Mesenchymal stem cell (in vitro differentiated cells and primary cell): ENCODE measurements at places on chromosomes 3 and 15.

DNA sequence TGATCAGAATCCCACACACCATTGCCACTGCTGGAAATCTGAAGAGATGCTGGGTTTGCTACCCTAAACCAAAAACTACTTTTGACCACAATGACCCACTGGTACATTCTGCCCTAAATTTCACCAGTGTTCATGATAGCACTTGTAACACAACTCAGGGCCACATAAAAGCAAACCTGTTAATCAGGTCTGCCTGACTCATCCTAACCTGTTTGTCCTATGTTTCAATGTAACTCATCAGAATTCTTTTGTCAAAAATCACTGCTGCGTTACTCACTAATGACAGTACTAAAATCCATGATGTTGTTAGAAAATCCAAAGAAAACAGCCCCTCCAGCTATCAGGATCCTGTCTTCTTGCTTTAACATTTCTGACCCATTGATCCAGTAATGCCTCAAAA, 55.6 kb upstream of the XCR1 start:
- H3K4me1 ChIP-seq, result no peaks in the 10 kb centered on the region
- peaks cover 4% of the 10 kb centered on the region for H3K27me3 ChIP-seq
- no peak overlapping the region for H3K4me3 ChIP-seq
- H3K36me3 ChIP-seq, result no peaks in the 10 kb centered on the region
- no peak overlapping the region for H3K27ac ChIP-seq

- no peaks in the 10 kb centered on the region for H3K36me3 ChIP-seq
- H3K4me1 ChIP-seq, result no peaks in the 10 kb centered on the region
- H3K27me3 ChIP-seq, result no peaks in the 10 kb centered on the region
- no peak overlapping the region for H3K4me3 ChIP-seq
- DNase-seq, result no peak
Measured at GRCh38 chr3:26091626-26092025, 301.7 kb downstream of the OXSM start.

GRCh38 chr3:25473246-25473645, 45.2 kb downstream of the RARB start:
- H3K4me3 ChIP-seq, result no peak overlapping the region
- DNase-seq, result no peak
- H3K27ac ChIP-seq, result no peak overlapping the region

DNA sequence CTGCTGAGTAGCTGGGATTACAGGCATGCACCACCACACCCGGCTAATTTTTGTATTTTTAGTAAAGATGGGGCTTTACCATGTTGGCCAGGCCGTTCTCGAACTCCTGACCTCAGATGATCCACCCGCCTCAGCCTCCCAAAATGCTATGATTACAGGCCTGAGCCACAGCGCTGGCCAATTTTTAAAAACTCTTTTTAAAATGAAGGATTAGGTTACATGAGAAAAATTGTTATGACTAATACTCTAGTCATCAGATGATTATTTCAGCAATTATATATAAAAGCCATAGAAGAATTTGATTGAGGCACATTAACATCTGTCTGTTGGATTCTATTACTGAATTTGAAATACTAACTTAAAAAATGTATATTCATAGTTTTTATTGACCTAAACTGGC, 134.1 kb upstream of the MNS1 start:
- DNase-seq, result no peak
- H3K27me3 ChIP-seq, result no peaks in the 10 kb centered on the region
- H3K36me3 ChIP-seq, result no peaks in the 10 kb centered on the region
- H3K27ac ChIP-seq, result no peak overlapping the region

DNA sequence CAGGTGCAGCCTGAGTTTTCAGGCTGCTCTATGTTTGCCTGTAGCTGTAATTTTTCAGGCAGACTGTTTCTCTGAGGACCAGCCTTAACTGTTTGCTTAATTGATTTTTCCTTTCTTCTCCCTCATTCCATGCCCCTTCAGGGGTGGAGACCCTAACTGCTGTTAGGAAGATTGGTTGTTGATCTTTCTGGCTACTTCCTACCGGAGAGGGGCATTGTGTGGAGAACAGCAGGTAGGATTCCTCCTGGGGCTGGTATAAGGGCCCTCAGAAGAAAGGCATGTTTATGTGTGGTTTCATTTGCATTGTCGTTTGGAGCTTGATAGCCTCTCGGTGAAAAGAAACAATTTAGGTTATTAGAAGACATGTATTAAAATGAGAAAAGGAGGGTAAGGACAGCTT, 56.9 kb upstream of the GOLGA6L2 start:
- no peaks in the 10 kb centered on the region for H3K36me3 ChIP-seq
- H3K4me3 ChIP-seq, result no peak overlapping the region
- no peak overlapping the region for H3K27ac ChIP-seq
- H3K27me3 ChIP-seq, result peaks cover 3% of the 10 kb centered on the region
- DNase-seq, result no peak
- H3K4me1 ChIP-seq, result no peaks in the 10 kb centered on the region

GRCh38 chr3:131233900-131234668, 147.5 kb upstream of the NUDT16 start:
- H3K27ac ChIP-seq, result no peak overlapping the region
- H3K27me3 ChIP-seq, result no peaks in the 10 kb centered on the region
- H3K36me3 ChIP-seq, result no peaks in the 10 kb centered on the region
- no peaks in the 10 kb centered on the region for H3K4me1 ChIP-seq
- no peak for DNase-seq
- no peak overlapping the region for H3K4me3 ChIP-seq

DNA sequence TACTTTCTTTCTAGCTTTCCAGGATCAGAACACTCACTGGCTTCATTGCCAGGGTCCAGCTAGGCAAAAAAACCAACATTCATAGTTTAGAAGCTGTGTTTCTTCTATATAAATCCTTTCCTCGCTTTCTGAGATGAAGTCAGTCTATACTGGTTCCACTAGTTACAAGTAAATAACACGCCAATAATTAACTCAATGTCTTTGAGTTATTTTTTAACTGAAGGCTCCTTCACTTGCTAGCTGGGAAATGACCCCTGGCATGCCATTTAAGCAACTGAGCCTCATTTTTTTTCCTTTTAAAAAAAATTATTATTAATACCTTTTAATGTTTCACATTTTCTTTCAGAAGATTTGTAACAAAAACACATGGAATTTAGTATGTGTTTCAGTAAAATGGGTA, 2.1 kb upstream of the CCDC174 start:
- H3K27me3 ChIP-seq, result peaks cover 4% of the 10 kb centered on the region
- no peak for DNase-seq
- H3K4me3 ChIP-seq, result no peak overlapping the region
- H3K27ac ChIP-seq, result no peak overlapping the region
- peaks cover 4% of the 10 kb centered on the region for H3K4me1 ChIP-seq
- no peaks in the 10 kb centered on the region for H3K36me3 ChIP-seq

- H3K36me3 ChIP-seq, result no peaks in the 10 kb centered on the region
- peak; percentile 70 for DNase-seq
- H3K27ac ChIP-seq, result no peak overlapping the region
- H3K27me3 ChIP-seq, result no peaks in the 10 kb centered on the region
Measured at GRCh38 chr3:12175844-12176453, 17.2 kb upstream of the TIMP4 start.

GRCh38 chr15:68560501-68561113, 18.2 kb upstream of the CORO2B start:
- H3K4me1 ChIP-seq, result peaks cover 24% of the 10 kb centered on the region
- no peak for DNase-seq
- no peaks in the 10 kb centered on the region for H3K36me3 ChIP-seq
- no peak overlapping the region for H3K4me3 ChIP-seq
- peaks cover 8% of the 10 kb centered on the region for H3K27me3 ChIP-seq
- H3K27ac ChIP-seq, result no peak overlapping the region

GRCh38 chr3:117998071-117998470, 1036.6 kb downstream of the IGSF11 start:
- DNase-seq, result peak; percentile 13
- H3K36me3 ChIP-seq, result no peaks in the 10 kb centered on the region
- no peak overlapping the region for H3K27ac ChIP-seq
- H3K4me1 ChIP-seq, result peaks cover 9% of the 10 kb centered on the region
- no peak overlapping the region for H3K4me3 ChIP-seq

GRCh38 chr3:40877631-40878463, 321.5 kb upstream of the CTNNB1 start:
- peaks cover 2% of the 10 kb centered on the region for H3K4me1 ChIP-seq
- no peaks in the 10 kb centered on the region for H3K36me3 ChIP-seq
- H3K27me3 ChIP-seq, result no peaks in the 10 kb centered on the region
- no peak overlapping the region for H3K27ac ChIP-seq
- DNase-seq, result no peak
- H3K4me3 ChIP-seq, result no peak overlapping the region

- H3K36me3 ChIP-seq, result no peaks in the 10 kb centered on the region
- no peak overlapping the region for H3K4me3 ChIP-seq
- H3K4me1 ChIP-seq, result no peaks in the 10 kb centered on the region
- H3K27me3 ChIP-seq, result no peaks in the 10 kb centered on the region
- no peak overlapping the region for H3K27ac ChIP-seq
- no peak for DNase-seq
Measured at GRCh38 chr3:117184574-117184973, 475.0 kb downstream of the TUSC7 start.

- no peak for DNase-seq
- no peaks in the 10 kb centered on the region for H3K4me1 ChIP-seq
- no peak overlapping the region for H3K27ac ChIP-seq
- no peak overlapping the region for H3K4me3 ChIP-seq
- no peaks in the 10 kb centered on the region for H3K36me3 ChIP-seq
- H3K27me3 ChIP-seq, result no peaks in the 10 kb centered on the region
Measured at GRCh38 chr15:37516621-37517020, 416.3 kb upstream of the MEIS2 start.

DNA sequence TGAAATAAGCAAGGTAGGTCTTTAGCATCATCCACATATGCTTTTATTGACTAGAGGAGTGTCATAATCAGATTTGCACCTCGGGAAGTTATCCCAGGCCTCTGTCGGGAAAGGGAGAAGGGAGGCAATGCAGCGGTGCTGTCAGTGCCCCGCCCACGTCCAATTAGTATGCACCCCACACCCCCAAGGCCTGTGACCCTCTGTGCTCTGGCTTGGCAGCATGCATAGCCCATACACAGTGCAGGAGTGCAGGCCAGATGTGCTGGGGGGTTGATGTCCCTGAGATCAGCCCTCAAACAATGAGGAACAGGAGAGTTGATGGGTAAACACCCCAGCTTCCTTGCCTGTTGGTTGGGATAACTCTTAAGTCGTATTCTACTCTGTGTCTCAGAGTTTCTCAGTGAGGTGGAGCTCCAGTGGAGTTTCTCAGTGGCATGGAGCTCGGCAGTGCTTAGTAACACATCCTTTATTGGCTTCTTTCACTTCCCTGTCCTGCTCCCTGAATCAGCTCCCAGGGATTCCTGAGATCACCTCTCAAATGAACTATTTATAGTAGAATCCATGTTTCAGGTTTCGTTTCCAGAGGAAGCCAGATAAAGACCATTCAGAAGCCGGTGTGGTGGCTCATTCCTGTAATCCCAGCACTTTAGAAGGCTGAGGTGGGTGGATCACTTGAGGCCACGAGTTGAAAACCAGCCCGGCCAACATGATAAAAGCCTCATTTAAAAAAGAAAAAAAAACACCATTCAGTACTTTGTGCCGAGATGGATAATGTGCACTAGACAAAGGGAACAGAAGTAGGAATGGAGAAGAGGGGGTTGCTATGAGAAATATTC, 26.7 kb upstream of the NDUFB4 start:
- H3K4me3 ChIP-seq, result no peak overlapping the region
- no peak for DNase-seq
- H3K27ac ChIP-seq, result no peak overlapping the region

GRCh38 chr3:188274249-188274915, 120.4 kb downstream of the LPP start:
- peak; percentile 86 for DNase-seq
- peak overlapping the region; percentile 82 for H3K27ac ChIP-seq
- H3K27me3 ChIP-seq, result no peaks in the 10 kb centered on the region
- no peaks in the 10 kb centered on the region for H3K36me3 ChIP-seq
- H3K4me1 ChIP-seq, result peaks cover 16% of the 10 kb centered on the region

- H3K4me1 ChIP-seq, result peaks cover 7% of the 10 kb centered on the region
- H3K36me3 ChIP-seq, result peaks cover 3% of the 10 kb centered on the region
- peak overlapping the region; percentile 30 for H3K27ac ChIP-seq
Measured at GRCh38 chr3:112019716-112020115, 14.8 kb upstream of the TMPRSS7 start.

GRCh38 chr15:88300861-88301260, 44.3 kb upstream of the NTRK3 start:
- no peak for DNase-seq
- peaks cover 25% of the 10 kb centered on the region for H3K27me3 ChIP-seq
- H3K4me1 ChIP-seq, result no peaks in the 10 kb centered on the region
- H3K4me3 ChIP-seq, result no peak overlapping the region
- H3K27ac ChIP-seq, result no peak overlapping the region

GRCh38 chr15:83077491-83078230, 10.6 kb upstream of the BTBD1 start:
- H3K27ac ChIP-seq, result no peak overlapping the region
- H3K36me3 ChIP-seq, result no peaks in the 10 kb centered on the region
- no peak overlapping the region for H3K4me3 ChIP-seq
- no peak for DNase-seq
- no peaks in the 10 kb centered on the region for H3K4me1 ChIP-seq
- H3K27me3 ChIP-seq, result peaks cover 28% of the 10 kb centered on the region

- no peak for DNase-seq
- H3K4me1 ChIP-seq, result peaks cover 7% of the 10 kb centered on the region
- no peak overlapping the region for H3K4me3 ChIP-seq
- no peaks in the 10 kb centered on the region for H3K36me3 ChIP-seq
- H3K27ac ChIP-seq, result no peak overlapping the region
- H3K27me3 ChIP-seq, result peaks cover 22% of the 10 kb centered on the region
Measured at GRCh38 chr15:92662762-92663161, 7.2 kb upstream of the FAM174B start.

DNA sequence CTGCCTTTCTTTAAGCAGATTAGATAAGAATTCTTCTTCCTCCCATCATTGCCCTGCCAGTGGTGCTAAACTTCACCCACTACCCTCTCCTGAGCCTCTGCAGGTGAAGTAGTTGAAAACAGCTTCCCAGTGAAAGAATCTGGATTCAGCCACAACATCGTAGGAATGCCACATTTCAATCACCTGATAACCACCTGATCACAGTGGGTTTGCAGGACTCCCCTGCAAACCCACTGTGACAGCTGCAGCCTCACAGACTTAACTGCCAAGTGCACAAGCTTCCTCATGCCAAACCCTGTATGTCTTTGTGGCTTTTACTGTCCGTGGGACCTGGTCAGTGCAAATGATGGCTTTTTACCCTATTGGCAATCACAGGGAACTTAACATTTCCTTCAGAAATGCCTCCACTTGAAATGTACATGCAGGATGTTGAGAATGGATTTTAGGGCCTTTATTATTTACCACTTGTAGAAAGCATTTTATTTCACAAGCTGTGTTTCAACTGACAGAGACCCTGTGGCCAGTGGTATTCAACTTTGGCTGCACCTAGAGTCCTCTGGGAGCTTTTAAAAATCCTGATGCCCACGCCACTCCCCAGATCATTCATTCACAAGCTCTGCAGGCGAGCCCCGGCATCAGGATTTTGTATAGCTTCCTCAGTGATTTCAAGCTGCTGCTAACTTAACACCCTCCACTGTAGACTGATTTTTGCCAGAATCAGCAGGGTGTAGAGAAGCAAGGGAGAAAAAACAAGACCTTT, 49.1 kb downstream of the OXNAD1 start:
- no peaks in the 10 kb centered on the region for H3K27me3 ChIP-seq
- no peak overlapping the region for H3K4me3 ChIP-seq
- peaks cover 10% of the 10 kb centered on the region for H3K4me1 ChIP-seq
- peaks cover 55% of the 10 kb centered on the region for H3K36me3 ChIP-seq
- no peak overlapping the region for H3K27ac ChIP-seq
- no peak for DNase-seq

- DNase-seq, result no peak
- H3K4me3 ChIP-seq, result no peak overlapping the region
- no peaks in the 10 kb centered on the region for H3K27me3 ChIP-seq
Measured at GRCh38 chr15:29003191-29003839, 117.5 kb downstream of the APBA2 start.
